Panc1 (cell line): ENCODE measurements at places on chromosomes 3 and 15.
A peak's percentile ranks its signal among the peaks of the same experiment; 100 is the strongest.

DNA sequence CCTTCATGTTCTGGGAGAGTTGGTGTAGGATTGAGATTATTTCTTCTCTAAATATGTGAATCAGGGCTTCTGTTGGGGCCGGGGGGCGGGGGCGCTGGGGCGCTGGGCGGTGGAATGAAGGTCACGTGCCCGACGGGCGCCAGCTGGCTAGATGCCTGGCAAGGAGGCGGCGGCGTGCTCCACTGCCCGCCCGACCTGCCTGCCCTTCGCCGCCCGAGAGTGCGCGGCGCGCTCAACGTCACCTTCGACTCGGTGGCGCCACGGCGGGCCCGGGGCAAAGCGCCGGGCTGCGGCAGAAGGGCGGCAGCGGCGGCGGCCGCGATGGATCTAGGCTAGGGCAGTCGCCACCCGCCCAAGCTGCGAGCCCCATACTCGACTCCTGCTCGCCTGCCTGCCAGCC lies 47.0 kb upstream of the LHFPL4 start:
- no peak for DNase-seq

GRCh38 chr3:191141728-191142127 lies 57.3 kb upstream of the OSTN start:
- peak; percentile 47 for DNase-seq

GRCh38 chr3:29137601-29138000 lies 143.3 kb upstream of the RBMS3 start:
- DNase-seq = no peak

DNA sequence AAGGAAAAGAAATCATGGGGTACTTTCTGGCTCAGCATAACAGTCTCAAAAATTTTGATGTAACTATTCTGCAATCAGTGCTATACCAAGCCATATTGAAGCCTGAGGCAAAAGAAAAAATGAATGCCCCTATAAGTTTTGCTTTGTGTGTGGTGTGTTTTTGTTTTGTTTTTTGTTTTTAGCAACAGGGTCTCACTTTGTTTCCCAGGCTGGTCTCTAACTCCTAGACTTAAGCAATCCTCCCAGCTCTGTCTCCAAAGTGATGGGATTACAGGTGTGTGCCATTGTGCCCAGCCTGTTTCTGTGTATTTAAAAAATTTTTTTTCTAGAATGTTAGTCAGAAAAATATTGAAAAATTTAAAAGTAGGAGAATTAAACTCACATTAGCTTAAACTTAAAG lies 93.2 kb downstream of the ZNF280D start:
- DNase-seq = no peak

DNA sequence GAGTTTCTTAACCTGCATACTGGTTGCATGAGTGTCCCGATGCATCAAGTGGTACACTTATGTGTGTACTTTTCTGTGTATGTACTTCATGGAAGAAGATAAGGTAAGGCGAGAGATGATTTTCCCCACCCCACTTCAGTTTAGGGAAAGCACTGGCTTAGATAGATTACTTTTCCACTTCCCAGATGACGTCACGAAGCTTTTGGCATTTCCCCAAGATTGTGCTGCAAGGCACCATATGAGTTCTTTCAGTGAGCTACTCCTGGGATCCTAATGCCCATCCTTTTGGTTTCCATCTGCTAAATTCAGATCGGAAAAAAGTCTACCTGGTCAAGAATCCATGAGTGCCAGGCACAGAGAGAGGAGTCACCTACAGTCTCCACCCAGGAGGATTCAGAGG lies 4.5 kb downstream of the IL17RB start:
- DNase-seq = no peak

GRCh38 chr3:68249265-68249664 lies 594.9 kb upstream of the SUCLG2 start:
- DNase-seq = no peak

- DNase-seq = no peak
Observed at GRCh38 chr3:30602946-30603345, 3.5 kb upstream of the TGFBR2 start.

GRCh38 chr3:160170409-160171370 lies 54.5 kb upstream of the C3orf80 start:
- no peak for DNase-seq

GRCh38 chr3:145865399-145866018 lies 295.5 kb downstream of the PLOD2 start:
- no peak for DNase-seq

GRCh38 chr3:161423911-161424522 lies 52.7 kb upstream of the SPTSSB start:
- no peak for DNase-seq
